LHCN-M2 (cell line): ENCODE measurements at places on chromosomes 3 and 15. TPM values are rescaled to one million over a fixed set of nuclear protein-coding genes. Genes with fewer than 3 reads are reported as not detected.

Gene DMXL2
- total RNA-seq, result 20.9 and 21.9 TPM in 2 replicates

DNA sequence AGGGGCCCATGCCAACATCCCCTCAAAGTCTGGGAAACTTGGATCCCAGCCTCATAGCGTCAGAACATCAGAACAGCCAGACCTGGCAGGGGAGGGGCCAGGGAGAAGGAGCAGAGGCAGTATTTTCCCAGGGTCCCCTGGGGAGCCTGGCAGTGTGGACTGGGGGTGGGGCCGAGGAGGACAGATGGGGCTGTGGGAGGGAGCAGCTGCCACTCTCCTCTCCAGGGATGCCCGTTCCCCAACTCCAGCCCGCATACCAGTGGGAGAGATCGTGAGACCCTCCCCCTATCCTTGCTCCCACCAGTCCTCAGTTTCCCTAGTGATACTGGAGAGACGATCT, 6.5 kb upstream of the DNAJB8 start:
- DNase-seq, result no peak

GRCh38 chr3:127585163-127585812, 5.2 kb downstream of the TPRA1 start:
- no peak for DNase-seq

DNA sequence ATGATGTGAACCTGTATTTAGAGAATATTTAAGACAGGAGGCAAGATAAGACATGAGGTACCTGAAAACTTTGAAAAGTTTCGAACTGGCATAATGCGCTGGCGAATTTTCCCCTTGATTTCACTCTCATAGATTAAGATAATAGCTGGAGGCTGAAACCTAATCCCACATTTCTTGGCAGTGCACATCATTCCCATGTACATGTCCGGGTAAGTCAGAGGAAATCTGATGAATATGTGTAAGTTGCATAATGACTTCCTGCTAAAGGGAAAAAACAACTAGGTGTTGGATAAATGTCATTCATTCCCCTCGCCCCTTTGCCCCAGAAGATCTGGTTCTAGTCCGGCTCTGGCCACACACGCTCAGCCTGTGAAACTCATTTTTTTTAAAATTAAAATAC, 3.6 kb downstream of the CEP19 start:
- no peak for DNase-seq

- no peak for DNase-seq
Observed at GRCh38 chr3:37315669-37316068, 141.3 kb upstream of the LRRFIP2 start.

GRCh38 chr3:172515130-172515918, 7.9 kb downstream of the TNFSF10 start:
- DNase-seq, result no peak
